ENCODE measurements at places on chromosomes 2 and 18.

- DNase-seq = no peak
Observed at GRCh38 chr2:129791712-129792111, 187.8 kb upstream of the RAB6C start.

GRCh38 chr18:50396005-50396660 lies 21.3 kb downstream of the SKA1 start:
- no peak for DNase-seq

DNA sequence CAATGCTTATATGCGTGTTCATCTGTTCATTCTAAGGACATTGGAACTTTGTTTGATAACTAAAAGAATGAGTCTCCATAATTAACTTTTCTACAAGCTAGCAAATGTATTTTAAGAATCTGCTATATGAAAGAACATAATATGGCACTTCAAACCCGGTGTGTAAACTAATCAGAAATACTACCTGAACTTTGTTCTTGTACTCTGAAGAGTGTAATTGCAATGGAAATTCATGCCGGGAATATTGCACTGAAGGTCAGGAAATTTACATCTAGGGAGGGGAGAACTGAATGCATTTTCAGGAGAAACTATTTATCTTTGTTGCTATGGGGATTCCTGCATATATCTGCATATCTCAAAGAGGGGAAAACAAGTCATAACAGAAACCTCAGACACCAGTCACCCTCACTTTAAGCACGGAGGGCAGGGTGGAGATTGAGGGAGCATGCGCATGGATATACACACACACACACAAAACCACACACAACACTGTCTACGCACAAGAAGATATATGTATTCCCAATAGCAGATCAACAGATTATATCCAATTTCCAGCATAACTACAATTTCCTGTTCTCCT lies 76.2 kb downstream of the DTNA start:
- no peak for DNase-seq

GRCh38 chr2:15665067-15665942 lies 73.6 kb downstream of the DDX1 start:
- no peak for DNase-seq

DNA sequence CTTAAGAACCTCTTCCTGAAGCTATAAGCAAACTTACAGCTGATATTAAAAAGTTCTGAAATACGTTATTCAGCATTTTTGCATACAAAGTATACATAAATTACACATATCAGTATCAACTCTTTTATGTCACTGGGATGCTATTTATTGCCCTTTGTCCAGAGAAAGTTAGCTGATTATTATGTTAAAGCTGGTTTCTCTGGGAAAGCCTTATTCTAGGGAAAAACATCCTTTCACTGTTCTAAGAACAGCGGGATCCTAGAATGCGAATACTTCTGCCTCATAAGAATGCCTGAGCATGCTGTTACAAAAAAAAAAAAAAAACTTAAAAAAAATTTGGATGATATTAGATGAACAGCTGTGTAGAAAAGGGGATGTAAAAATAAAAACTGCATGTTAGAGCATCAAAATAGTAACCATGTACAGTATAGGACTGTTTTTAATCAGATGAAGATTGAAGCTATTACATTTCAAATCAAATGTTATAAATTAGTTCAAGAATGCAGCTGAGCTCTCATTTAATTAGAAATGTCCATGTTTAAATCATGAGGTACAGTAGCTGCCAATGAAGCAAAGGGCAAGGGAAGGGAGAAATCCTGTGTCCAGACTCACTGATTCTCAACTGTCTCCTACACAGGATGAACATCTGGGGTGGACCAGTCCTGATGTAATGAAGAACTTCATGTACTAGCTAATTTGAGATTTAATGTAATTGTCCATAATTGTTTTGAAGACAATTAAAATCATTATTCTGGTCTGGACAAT lies 8.2 kb downstream of the FTCDNL1 start:
- no peak for DNase-seq

DNA sequence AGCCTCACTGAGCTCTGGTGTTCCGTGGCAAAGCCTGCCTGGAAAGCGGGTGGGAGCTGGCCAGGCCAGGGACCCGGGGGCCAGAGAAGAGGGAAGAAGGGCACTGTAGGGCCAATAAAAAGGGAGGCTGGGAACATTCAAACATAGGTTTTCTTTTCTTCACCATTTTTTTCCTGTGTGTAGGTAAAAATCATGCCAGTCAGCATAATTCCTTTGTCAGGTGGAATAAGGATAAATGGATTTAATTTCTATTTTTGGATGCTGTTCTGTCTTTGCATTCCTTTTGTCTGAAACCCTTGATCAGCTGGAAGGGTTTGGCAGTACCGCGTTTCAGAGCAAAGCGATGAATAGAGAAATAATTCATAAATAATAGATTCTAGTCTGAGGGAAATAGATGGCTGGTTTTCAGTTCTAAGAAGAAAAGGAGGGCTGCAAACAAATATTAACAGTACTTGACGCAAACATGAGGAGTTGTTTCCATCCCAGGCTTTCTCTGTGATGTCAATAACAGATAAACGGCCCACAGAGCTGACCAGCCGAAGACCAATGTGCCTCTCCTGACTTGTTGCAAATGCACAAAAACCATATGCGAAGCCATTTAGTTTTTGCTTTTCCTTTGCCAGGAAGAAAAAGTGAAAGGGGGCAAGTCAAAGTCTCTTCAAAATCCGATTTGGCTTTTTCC lies 384.4 kb downstream of the TSN start:
- no peak for DNase-seq

GRCh38 chr18:37403788-37404187 lies 161.8 kb downstream of the CELF4 start:
- DNase-seq = no peak

DNA sequence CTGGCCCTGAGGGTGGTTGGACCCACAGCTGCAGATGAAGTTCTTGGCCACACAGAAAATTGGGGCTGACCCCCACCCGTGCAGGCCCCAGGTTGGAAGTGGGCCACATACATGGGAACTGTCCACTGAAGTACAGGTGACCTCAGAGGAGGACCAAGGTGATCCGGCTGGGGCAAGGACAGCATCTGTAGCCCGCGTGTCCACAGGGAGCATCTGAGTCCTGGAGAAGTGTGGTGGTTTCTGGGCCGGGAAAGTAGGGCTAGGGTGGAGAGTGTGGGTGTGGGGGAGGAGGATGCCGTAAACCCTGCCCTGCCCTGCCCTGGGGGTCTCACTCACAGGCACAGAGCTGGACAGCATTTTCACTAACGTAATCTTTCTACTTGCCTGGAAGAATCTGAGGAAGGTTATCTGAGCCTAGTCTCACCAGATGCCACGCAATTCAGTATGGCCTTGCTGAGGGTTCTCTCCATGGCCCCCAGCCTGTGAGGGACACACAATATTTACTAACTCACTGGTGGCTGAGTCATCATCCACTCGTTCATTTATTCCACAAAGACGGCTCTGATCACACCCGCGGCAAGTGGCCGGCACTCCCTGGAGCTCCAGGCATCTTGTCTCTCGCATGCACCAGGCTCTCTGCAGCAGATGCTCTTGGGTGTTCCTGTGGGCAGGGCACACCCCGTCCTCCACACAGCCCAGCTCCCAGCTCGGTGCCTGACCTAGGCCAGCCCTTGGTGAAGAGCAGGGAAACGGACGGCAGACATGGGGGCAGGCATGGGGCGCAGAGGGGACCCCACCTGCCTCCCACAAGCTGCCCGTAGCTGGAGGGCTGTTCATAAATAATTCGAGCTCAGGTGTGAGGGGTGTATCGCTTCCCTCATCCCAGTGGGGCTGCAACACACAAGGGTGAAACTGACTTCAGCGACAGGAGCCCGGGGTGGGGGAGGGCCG lies 51.2 kb downstream of the INHBB start:
- no peak for DNase-seq

- DNase-seq = no peak
Observed at GRCh38 chr2:176242276-176242675, 27.0 kb upstream of the MTX2 start.

- no peak for DNase-seq
Observed at GRCh38 chr2:185188656-185189055, 549.9 kb upstream of the FSIP2 start.

DNA sequence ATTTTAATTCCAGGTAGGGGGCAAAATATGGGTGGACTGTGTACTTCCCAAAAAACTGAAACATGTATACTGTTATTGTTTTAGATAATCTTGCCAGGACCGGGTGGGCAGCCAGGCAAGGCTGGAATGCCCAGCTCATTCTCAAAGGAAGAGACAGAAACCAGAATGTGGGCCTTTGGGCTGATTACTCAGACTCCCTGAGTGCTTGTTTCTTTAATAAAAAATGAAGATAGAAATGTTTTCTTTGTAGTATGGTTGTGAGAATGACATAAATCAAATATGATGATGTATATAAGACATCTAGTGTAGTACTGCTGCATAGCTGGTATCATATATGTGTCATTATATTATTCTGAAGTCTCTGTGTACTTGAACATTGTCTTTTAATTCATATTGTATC lies 231.6 kb upstream of the NT5C1B start:
- DNase-seq = no peak

- peak; percentile 42 for DNase-seq
Observed at GRCh38 chr2:119126650-119127049, 31.9 kb downstream of the C1QL2 start.

DNA sequence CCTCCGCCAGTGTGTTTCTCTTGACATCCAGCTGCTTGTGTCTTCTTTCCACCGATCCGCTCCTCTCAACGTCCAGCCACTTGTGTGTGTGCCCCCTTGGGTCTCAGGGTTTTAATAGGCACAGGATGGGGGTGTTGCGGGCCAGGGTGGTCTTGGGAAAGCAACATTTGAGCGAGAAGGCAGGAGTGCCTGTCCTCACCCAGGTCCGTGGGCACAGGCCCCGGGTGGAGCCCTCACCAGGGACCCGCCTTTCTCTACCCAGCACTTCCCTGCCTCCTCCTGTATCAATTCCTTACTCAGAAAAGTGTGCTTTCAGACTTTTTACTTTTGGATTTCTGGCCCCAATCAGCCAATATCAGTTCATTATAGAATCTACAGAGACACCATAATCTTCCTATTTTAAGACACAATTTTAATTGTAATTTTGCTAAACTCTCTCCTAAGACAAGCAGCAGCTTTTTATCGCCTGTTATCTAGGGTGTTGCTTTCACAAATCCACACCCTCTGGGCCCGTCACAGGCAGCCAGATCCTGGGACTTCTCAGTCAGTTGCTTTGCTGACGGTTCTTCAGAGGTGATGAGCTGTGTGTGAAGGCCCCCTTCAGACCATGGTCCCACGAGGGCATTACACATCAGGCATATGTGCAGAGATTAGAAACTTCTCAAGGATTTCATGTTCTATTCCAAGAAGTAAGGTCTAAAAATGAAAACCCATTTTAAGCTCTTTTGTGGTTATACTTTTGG lies 96.0 kb upstream of the FHL2 start:
- DNase-seq = no peak

DNA sequence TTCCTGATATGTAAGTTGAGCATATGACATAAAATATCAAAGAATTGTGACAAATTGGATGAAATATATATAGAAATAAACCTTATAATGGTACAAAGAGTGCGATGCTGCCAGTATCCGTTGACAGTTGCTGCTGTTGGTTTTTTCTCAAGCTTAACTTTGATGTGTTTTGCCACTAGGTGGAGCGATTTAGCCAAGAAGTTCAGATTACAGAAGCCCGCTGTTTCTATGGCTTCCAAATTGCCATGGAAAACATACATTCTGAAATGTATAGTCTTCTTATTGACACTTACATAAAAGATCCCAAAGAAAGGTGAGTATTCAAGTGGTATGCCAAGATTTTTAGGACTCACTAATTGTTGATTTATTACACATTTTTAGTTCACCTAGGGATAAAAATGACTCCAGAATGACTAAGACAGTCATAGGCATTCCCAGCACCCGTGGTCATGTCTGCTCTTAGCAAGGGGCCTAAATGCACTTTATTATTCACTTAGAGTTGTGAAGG lies 2.1 kb downstream of the RRM2 start:
- peak; percentile 76 for DNase-seq

GRCh38 chr2:145777914-145778313 lies 1258.0 kb upstream of the ZEB2 start:
- no peak for DNase-seq

DNA sequence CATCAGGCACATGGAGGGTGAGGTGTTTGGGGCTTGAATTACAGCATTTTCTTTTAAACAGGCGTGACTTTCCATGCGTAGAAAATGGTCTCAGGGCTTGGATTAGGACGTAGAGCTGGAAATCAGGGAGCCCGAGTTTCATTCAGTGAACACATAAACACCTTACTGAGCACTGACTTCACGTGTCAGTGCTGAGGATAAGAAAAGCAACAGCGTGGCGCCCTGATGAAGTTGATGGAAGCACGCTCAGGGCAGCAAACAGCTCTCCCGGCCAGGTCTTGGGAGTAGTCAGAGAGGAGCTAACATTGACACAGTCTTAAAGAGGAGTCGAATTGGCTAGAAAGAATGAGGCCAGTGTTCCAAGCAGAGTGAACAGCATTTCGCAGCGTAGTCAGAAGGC lies 110.7 kb downstream of the LYPD1 start:
- no peak for DNase-seq

DNA sequence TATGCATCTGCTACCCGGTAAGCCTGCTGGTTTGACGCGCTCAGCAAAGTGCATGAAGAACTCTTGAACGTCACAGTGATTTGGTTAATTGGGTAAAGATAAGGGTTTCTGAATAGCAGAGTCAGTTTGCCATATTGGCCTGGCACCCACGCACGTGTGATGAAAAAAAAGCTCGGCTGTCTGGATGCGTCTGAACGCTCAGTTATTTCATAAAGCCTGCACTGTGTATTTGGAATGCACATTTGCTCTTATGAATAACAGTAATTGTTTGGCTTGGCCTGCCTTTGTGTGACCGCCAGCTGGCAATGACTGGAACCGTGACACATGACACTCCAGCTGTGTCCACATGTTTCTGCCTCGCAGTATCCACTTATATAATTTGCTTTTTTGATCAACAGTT lies 129.2 kb upstream of the MEIS1 start:
- DNase-seq = no peak

DNA sequence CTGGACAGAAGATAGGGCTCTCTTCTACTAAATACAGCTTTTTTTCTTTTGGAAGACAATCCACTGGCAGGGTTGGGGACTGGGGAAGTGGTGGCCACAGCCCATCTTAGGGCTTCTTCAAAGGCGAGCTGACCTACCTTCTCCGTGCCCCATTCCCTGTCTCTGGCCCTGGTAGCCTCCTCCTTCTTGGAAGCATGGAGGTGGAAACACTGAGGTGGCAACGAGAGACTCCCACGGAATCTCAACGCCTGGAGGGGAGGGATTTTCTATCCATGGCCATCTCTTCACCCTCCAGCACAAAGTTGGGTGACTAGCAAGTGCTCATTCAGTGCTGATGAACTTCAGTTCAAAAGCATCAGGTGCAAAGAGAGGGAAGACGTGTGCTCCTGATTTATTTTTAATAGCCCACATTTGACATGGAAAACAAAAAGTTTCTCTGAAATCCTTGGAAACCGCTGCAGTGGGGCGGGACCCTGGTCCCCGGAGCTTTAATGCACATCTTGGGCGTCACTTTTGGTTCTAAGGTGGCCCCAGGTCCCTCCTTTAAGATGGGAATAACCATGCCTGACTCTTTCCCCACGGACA lies 633 bp upstream of the ARMC9 start:
- no peak for DNase-seq

Data from activated CD4-positive, alpha-beta T cell treated with anti-CD3 and anti-CD28 coated beads, Interleukin-10, Interleukin-2, amounts not matched to agents 100 ng/mL and 50 ng/mL, durations not matched to agents 16 hours and 8 hours (primary cell).